ENCODE measurements at places on chromosomes 4 and X.
A peak's percentile ranks its signal among the peaks of the same experiment; 100 is the strongest.

DNA sequence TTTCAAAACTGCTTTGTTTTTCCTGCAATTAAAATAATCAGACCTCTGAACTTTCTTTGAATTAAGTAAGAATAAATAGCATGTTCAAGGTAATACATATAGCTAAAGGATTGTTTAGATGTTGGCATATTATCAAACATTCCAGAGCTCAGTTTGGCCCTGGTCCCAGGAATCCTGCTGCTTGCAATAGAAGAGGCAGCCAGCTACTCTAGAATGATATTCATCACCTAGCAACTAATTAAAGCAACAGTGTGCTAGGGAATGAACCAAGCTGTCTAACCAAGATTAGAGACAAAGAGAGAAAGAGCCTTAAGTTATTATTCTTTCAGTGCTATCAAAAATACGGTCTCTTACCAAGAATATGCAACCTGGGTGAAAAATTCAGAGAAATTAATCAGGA is 460.9 kb downstream of the GABRG1 start:
- DNase-seq: no peak

GRCh38 chr4:52107745-52108144 is 56.6 kb downstream of the SPATA18 start:
- DNase-seq: no peak

DNA sequence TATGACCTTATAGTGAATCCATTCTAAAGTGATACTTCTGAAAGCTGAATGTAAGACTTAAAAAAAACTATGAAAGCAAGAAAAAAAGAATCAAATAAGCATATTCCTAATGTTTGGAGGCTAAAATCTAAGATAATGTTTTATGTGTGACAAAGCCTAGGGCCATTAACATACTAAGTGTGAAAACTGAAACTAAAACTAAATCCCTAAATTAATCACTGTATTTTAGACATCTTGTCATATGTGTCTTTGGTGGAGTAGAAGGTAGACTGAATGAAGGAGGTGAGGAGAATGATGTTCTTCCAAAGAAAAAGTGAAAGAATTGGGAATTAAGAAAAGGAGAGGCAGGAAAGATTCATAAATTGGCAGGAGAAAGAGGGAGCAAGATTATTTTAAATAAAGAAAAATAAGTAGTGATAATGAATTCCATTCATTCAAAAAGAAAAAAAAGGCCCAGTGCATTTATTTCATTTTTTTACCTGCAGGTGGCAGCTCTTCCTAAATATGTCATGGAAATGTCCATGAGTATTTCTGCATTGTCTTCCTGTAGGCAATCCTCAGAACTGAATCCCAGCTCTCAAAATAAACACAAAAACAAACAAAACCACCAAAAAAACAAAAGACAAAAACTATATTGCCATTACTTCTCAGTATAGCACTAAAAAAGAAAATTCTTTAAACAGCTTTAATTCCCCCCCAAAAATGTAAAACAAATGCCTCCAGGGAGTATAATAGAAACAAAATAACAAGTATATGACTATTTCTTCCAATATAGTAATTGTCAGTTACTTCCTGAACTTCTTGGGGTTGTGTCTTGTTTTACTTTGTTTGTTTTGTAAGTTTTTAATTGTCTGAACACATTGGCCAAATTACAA is 17.0 kb upstream of the AP1AR start:
- DNase-seq: peak; percentile 18

DNA sequence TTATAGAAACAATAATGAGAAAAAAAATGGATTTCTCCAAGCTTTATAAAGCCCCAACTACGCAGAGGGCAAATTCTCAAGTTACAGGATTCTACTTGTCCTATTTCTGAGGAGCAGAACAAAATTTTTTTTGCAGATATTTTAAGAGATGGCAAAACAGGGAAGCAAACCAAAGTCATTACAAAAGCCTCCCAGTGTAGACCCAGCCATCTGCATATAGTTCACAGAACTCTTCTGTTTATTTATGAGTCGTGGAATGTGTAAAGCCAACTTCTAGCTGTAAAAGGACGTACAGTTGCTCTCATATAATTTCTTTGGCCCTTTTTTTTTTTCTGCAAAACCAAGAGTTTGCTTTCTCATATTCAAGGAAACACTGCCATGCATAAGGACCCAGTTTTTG is 120.4 kb downstream of the PCDH7 start:
- no peak for DNase-seq

DNA sequence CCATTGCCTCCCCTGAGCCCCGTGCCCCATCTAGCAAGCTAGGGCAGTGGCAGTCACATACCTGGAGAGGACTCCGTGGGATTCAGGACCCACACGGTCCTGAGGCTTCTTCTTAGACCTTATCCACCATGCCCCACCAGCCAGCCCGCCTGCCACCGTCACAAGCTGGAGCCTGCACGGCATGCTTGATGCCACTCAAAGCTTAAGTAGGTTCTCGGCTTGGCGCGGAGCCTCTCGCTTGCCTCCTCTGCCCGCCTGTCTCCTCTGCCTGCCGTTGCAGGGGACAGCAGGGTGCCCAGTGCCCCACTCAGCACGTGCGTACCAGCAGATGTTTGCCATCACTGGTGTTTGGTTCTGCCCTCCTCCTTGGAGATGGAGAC is 14.1 kb downstream of the PSAPL1 start:
- no peak for DNase-seq

DNA sequence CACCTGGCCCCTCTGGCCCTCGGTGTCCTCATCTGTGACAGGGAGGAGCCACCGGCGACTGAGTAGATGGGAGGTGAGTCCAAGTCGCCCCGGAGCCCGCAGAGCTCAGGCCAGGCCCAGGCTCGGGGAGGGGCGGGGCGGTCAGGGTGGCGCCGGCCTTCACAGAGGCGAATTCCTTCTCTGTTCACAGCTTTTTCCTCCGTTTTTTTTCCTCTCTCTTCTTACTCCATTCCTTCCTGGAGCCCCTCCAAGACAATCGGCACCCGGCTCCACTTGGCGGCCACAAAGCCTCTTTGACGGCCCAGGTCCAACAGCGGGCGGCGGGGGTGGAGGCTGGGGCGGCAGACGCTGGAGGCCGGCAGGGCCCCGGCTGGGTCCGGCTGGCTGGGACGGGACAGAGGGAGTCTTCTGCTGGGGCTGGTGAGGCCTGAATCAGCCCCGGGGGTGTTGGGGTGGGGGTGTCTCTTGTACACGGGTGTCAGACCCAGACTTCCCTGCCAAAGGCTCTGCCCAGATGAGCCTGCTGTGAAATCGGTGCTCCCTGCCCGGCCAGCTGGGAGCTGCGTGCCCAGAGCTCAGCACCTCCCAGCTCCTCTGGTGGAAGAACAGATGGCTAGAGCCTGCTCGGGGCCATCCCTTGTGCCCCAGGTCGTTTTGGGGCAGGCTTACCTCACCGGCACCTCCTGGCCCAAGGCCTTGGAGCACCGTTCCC is 22.6 kb downstream of the FGFRL1 start:
- no peak for DNase-seq

DNA sequence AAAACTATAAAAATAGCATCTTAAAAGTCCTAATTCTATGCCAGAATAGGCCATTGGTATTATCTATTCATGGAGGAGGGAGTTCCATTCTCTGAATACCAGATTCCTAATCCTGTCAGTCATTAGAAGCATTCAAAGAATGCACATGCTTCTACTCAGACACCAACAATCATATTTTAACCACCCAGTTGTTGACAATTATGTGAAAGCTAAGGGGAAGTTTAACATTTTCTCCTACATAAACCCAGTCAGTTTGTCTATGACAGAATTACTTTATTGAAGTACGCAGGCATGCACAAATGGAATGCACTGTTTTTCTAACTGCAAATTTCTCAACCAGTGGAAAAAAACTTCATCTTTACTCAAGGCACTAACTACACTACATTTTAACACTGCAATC is 69.6 kb upstream of the MTNR1A start:
- no peak for DNase-seq

GRCh38 chr4:77193046-77193445 is 36.0 kb downstream of the CCNG2 start:
- DNase-seq: no peak

DNA sequence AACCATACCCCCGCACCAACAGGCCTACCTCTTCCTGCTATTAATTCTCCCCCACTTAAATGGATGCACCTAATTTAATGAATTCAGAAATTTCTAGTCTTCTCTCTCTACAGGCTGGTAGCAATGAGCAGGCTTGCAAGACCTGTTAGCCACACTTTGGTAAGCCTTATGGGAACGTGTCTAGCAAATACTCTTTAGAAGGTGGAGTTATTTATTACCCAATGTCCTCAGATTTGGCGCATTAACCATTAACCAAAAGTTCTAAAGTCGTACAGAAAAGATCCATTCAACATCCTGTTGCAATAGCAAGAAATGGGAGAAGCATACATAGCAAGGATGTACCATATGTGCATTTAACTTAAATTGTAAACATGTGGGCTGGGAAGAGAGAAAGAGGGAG is 47.5 kb downstream of the SLITRK2 start:
- no peak for DNase-seq

- no peak for DNase-seq
These were observed 73.5 kb downstream of the PRSS12 start for GRCh38 chr4:118279328-118279727.

DNA sequence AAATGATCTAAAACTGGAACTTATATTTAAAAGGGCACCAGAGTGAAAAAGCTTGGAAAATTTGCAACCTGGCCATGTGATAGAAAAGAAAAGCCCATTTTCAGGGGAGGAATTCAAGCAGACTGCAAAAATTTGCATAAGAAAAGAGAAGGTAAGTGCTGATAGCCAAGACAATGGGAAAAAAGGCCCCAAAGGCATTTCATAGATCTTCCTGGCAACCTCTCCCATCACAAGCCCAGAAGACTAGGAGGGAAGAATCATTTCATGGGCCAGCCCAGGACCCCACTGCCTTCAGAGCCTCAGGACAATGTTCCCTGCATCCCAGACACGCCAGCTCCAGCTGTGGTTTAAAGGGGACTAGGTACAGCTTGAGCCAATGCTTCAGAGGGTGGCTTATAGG is 887.3 kb upstream of the DIAPH2 start:
- no peak for DNase-seq

DNA sequence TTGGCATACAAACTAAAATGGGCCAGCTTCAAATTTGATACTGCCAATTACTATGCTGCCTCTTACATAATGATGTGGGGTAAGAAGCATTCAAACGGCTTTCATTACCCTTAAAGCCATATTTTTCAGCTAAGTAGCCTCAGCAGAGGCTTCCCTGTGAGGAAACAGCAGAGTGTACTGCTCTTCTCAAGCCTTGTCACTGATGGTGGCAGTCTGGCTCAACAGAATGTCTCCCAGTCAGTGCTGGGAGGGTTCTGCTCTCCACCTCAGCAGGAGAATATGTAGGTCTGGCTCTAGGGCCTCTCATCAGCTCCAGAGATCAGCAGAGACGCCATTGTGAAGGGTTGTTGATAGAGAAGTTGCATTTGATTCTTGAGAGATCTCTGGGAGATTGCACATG is 44.6 kb upstream of the MBNL3 start:
- no peak for DNase-seq

- DNase-seq: no peak
These were observed 129.1 kb downstream of the CPZ start for GRCh38 chr4:8721621-8722020.

DNA sequence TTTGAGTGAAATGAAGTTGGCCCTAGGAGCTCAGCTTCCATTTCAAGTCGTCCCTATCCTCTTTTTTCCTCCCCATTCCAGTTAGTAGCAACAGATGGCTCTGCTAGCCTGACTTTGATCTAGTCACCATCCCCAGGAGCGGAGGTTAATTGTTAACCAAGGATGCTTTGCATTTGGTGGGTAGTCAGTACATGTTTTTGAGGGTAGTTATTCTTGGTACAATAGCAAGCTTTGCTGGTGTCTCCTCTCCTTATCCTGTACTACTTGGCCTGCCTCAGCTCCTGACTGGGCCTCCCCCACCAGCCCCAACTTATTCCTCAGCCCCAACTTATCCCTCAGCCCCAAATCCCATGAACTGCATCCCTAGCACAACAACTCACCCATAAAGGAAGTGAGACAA is 14.8 kb upstream of the RTL5 start:
- no peak for DNase-seq

- peak; percentile 10 for DNase-seq
These were observed 16.3 kb upstream of the ESX1 start for GRCh38 chrX:104270916-104271512.

DNA sequence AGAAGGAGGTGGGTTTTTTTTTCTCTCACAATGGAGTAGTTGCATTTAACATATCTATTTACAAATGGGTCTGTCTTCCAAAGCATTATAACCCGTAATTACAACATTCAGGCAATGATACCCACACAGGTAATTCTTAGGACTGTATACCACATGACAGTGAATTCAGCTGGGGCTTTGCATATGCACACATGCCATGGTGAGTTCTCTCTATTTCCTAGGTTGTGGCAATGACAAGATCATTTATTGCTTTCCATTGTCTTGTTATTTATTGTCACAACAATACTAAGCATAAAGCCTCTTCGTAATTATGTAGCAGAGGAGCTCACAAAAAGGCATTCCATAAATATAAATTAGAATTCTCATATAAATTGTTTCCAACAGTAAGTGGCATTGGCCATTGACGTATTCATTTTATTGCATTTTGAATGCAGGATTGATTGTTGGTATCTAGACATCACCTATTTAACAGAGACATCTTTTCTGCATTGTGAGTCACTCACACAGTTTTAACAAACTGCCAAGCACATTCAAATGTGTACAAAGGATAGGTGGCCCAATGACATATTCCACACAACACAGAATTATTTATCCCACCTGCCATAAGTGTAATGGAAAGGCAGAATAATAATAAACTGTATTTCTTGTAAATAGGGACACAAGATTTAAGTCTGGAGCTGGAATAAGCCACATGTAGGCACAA is 390.7 kb upstream of the GALNT7 start:
- no peak for DNase-seq
